GM03348 (cell line): ENCODE measurements at places on chromosomes 2 and 18.

DNA sequence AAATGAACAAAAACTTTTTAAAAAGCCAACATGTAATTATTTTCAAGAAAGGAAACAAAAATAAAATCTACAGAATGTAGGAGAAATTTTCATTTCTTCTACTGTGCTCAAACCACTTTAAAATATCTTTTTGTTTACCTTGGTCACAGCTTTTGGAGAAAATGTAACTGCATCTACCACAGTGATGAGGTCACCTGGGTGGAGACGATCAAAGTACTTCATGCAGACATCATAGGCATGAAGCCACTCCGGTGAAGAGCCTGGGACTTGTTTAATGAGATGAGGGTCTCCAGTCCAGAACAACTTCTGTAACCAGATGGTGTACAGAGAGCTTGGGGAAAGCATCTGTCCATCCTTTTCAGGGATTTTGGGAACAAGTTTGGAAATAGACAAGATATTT, 285.8 kb downstream of the NBAS start:
- no peak for DNase-seq

DNA sequence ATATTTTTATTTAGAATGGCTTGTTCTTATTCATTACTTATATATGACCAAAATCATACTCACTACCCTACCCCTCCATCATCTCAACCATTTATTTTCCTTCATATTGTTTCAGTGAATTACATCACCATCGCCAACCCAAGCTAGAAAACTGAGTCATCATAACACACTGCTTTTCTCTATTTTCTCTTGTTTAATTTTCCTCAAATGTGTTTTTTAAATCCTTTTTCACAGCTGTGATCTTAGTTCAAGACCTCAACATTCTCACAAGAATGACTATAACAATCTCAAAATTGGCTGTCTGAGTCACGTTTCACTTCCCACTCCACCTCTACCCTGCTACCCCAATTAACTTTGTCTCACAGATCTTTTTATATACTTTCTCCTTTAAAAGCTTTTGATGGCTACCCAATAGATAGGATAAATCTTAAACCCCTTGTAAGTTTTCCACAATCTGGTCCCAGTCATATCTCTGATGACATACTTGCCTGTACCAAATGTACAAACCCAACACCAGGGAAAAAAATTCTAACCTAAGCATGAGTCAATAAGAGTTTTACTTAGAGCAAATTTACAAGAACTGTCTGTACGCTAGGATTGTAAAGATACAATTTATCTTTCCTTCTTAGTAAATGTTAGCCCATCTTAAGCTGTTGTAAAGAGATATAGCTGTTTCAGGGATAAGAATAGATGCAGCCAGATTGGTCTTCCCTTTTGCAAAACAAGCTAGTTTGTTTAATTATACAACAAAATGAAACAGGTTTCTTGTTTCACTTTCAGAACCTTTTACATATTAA, 635.1 kb upstream of the SLC39A10 start:
- DNase-seq: no peak

DNA sequence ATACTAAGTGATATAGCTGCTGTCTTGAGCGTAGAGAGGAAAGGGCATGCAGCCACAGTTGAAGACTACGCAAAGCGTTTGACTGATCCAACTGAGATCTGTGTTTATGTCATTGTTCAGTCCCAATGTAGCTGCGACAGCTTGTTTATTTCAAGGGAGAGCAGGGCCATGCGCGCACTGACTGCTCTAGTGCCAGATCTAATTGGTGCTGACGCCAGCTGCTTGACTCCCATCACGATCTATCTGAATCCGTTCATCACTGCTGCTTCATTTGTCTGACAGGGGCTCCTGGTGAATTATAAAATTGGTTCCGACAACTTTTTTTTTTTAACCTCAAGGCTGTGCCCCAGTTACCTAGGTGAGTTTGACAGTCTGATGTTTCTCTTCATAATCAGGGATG, 75.7 kb downstream of the CHST9 start:
- no peak for DNase-seq

- no peak for DNase-seq
Observed at GRCh38 chr2:173171321-173171720, 95.7 kb downstream of the MAP3K20 start.

DNA sequence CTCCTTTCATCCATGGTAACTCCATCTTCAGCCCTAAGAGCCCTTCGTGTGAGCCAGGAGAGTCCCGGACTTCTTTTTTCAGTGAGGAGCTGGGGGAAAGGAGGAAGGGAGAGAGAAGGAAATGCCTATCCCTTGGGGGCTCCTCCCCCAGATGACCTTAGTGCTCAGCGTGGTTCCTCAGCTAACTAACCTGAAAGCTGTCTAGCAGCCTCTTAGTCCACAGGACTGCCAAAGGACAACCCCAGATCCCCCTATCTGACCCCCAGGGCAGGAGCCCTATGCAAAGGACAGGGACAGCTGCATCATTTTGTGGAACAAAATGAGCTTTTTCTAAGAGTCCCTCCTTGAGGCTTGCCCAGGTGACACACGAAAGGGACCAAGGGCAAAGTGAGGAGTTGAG, 7.9 kb downstream of the SPR start:
- DNase-seq: no peak

DNA sequence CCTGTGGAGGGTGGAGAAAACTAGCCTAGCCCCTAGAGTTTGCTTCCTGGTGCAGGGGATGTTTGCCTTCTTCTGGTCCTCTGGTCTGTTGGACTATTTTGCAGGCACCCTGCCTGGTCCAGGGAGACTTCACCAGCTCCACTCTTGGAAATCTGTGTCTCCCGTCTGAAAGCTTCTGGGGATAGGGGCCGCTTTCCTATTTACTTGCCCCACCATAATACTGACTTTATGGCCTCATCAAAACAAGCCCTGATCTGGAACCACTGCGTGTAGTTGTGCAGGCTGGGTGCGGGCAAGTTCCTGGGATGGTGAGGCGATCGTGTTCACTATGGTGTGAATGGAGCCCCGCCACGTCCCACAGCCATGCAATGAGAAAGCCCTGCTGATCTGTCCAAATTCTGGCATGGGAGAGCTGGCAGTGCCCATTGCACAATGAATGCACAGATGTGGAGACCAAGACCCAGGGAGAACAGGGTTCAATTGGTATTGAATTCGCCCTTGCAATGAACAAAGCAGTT, 74.3 kb downstream of the DDX1 start:
- no peak for DNase-seq

DNA sequence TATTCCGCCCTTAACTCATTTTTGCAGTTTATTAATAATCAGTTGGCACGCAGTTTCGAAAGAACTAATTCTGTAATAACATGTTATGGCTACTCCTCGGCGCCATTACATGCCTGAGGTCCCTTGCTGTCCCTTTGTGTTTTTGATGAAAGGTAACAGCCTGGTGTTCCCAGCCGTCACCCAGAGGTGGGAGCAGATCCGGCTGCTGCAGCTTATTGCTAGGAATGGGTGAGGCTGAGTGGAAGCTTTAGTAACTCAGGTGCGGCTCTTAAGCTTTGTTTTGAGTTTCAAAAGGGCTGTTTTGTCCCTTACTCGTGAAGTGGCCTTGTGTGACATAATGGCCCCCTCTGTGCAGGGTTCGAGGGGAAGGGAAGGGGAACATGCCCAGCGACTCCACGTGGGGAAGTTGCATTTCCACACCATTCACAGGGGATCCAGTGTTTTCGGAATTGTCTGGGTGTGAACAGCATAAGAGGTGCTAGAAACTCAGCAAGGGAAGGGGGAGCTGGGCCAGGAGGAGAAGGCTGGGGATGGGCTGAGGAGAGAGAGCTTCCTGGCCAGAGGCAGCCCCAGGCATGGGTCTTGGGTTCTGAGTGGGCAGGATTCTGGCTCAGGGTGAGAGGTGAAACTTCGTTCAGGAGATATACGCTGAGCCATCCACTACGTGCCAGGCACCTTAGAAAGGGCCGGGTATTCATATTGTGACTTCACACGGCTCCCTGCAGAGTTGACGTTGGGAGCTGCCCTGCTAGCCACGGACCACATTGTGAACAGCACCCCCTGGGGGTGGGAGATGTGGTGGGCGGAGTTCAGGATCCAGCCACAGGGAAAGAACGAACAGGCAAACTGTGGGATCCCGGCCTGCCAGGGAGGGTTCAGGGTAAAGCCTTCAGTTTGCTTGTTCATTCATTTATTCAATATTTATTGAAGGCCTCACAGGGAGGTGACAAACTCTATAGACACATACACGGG, 84.4 kb downstream of the TGOLN2 start:
- no peak for DNase-seq

- no peak for DNase-seq
Observed at GRCh38 chr2:190535121-190535439, 558 bp upstream of the NEMP2 start.

- peak; percentile 23 for DNase-seq
Observed at GRCh38 chr2:208466151-208466919, 59.7 kb downstream of the PTH2R start.

GRCh38 chr2:63818271-63818670, 23.4 kb upstream of the UGP2 start:
- DNase-seq: no peak

DNA sequence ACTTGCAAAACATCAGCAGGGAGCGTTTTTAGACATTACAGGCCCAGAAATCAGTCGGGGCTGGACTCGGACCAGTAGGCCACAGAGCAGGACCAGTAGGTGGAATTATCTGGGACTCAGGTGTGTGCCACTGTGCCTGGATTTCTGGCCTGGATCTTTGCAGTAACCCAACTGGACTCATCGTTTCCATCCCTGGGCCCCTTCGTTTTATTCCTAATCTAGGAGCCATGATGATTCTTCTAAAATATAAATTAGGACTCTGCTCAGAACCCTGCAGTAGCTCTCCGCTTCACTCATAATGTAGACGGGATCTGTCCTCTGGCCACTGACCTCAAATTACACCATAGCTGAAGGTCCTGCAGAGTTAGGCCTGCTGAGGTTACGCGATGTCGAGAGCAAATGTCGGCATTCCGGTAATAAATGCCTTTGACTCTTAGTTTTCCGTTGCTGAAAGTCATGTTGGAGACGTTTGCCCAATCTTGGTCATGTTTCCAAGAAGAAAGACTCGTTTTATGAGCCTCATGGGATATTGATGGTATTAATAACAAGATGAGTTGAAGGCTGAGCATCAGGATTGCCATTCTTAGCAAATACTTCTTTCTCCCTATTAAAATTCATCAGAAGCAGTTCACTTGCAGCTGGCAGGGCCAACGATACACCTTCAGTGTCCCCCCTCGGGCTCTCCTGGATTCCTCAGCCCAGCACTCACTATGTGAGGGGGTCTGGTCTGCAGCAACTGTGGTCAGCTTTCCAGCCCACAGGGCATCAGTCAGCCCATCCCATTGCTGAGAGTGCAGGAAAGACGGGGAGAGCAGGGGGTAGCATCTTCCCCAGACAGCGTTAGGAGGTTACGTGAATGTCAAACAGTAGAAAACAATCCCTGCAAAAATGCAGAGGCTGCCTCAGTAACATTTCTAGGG, 39.9 kb upstream of the KLF11 start:
- DNase-seq: no peak

- no peak for DNase-seq
Observed at GRCh38 chr2:183782436-183782835, 658.2 kb downstream of the NUP35 start.

DNA sequence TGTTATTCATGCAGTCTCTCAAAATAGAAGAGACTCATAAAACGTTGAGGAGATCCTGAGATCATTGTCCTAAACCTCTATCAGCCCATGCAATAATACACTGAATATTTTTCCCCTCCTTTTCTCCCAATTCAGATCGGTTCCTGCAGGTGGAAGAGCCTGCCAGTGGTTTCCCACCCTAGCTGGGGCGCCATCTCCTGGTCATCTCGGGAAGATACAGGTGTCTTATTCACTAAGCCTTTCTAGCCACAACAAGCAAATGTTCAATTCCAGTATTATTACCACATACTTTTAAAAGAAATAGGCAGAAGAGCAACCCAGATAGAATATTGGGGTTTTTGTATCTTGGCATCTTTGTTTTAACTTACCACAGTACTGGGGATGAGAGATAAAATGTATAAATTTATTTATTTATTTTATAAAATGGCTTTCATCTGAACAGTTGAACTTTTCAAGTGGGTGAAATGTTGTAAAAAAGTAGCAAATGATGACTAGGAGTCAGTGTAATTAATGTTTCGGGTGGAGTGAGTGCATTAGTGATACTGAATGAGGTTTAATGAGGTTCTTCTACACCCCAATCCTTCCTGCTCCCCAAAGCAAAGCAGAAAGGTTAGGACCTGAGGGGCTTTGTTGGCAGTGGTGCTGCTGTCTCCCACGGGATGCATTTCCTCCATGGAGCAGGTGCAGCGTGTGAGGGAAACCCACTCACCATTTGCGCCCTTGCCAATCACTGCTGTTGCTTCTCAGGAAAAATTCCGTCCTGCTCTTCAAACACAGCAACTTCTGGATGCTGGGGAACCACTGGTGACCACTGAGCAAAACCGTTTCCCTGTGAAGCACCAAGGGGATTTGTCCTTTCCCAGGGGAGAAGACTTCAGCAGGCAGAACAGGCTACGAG, 147.1 kb upstream of the FHL2 start:
- DNase-seq: peak; percentile 88

DNA sequence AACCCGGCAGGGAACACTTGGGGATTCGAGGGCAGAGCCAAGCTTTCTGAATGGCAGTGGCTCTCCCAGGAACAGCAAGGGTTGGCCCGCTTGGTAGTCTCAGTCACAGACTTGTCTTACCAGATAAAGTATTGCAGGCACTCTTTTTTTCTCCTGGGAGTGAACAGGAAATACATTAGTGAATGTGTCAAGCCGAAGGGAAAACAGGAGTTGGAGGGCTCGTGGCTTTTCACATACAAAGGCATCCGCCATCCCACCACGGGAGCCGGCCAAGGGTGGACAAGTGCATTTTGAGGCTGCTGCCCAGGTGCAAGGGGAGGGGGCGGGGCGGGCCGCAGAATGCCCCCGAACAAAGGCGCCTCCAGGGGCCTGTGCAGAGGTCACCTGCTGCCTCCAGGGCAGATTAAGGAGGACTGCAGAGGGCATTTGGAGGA, 163.3 kb upstream of the SIX3 start:
- DNase-seq: no peak

DNA sequence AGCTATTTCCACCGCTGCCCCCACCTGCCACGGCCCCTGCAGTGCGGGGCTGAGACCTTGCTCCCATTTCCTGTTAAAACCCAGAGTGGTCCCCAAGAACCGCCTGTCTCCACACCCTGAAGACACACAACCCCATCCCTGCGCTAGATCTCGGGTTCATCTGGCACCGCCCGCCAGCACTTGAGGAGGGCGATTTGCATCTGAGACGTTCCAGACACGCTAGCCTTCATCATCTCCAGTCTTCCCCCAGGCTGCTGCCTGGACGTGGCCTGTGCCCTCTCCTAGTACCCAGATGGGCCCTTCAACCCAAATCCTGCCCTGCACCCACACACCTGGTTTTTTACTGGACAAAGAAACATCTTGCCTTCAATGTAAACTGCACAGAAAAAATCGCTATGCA, 49.8 kb downstream of the SLC66A2 start:
- peak; percentile 4 for DNase-seq

DNA sequence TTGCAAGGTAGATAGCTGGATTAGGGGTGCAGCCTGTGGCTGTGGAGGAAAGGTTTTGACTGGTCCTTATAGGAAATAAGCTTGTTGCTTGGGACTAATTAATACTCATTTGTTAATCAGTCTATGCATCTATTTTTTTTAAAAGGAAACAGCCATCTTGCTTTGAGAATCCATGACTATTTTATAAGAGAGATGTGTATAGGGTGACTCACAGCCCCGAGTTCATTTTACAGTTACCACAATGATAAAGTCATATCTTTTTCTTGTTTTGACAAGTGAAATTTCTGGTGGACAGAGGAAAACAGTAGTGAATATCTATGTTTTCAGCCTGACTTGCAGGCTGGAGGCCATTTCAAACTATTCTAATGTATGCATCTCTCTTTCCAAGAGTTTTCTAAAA, 193.5 kb upstream of the CCDC68 start:
- DNase-seq: no peak
